ENCODE measurements at places on chromosomes 7 and 10.

GRCh38 chr7:45897042-45897690, 8.9 kb downstream of the IGFBP1 start:
- DNase-seq = peak; percentile 88

DNA sequence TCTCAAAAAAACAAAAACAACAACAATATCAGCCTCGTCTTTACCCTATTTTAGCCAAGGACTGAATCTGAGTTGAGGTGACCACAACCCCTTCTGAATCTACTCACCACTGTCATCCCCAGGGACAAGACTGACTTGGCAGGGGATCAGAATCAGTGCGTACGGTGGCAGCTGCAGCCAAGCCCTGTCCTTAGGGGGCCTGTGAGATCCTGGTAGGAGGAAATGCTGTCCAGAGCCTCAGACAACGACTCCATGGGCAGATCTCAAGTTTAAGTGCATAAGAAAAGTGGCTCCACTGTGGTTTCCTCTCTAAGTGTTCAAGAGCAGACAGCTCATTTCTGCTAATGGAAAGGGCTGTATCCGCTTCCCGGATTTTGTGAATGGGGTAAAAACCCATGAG, 22.4 kb upstream of the CYTH3 start:
- no peak for DNase-seq

DNA sequence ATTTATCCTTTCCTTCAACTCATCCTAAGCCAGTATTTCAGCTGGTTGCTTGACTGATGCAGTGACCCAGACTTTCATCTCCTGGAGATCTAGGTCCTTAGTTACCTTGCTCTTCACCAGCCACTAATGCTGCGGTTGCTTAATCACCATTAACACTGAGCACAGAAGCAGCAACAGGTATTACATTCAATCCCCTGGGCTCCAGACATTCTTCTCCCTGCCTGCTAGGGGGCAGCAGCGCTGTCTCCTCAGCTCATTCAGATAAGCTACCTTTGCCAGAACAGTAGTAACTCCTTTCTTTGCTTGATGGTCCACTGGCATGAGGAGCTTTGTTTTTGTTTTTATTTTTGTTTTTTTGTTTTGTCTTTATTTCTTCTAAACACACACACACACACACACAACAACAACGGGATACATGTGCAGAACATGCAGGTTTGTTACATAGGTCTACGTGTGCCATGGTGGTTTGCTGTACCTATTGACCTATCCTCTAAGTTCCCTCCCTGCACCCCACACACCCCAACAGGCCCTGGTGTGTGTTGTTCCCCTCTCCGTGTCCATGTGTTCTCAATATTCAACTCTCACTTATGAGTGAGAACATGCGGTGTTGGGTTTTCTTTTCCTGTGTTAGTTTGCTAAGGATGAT, 1043.2 kb upstream of the C7orf33 start:
- DNase-seq = peak; percentile 28

GRCh38 chr7:55148571-55148970, 129.8 kb downstream of the EGFR start:
- DNase-seq = no peak

GRCh38 chr7:22635349-22635748, 91.7 kb upstream of the IL6 start:
- DNase-seq = no peak

DNA sequence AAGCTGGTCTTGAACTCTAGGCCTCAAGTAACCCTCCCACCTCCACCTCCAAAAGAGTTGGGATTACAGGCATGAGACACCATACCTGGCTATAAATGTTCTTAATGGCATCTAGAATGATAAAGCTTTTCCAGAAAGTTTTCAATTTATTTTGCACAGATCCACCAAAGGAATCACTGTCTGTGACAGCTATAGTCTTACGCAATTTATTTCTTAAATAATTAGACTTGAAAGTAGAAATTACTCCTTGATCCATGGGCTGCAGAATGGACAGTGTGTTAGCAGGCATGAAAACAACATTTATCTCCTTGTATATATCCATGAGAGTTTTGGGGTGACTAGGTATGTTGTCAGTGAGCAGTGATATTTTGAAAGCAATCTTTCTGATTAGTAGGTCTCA, 33.8 kb downstream of the GALNT11 start:
- no peak for DNase-seq

- DNase-seq = no peak
Measured at GRCh38 chr7:98058186-98058585, 48.5 kb upstream of the LMTK2 start.

GRCh38 chr10:88890681-88891381, 10.8 kb downstream of the STAMBPL1 start:
- peak; percentile 28 for DNase-seq

DNA sequence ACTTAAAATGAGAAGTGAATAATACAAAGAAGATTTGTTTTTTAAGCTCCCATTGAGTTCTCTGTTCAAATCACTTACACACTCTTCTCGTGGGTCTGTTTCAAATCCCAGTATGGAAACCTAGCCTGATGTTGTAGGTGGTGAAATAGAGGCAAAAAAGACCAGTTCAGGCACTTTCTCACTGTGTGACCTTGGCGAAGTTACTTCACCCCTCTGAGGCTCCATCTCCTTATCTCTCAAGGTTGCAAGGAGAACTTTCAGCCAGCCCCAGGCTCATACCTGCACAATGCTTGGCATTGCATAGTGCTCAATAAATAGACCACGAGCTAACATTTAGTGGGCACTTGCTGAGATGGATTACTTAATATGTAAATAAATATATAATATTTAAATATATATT, 90.1 kb downstream of the PRLHR start:
- no peak for DNase-seq

GRCh38 chr10:7407368-7408290, 3.2 kb downstream of the SFMBT2 start:
- DNase-seq = no peak

- DNase-seq = no peak
Measured at GRCh38 chr7:111784296-111784695, 222.0 kb upstream of the IMMP2L start.

GRCh38 chr7:157301610-157302120, 35.1 kb upstream of the DNAJB6 start:
- no peak for DNase-seq

GRCh38 chr7:48398191-48398590, 226.9 kb downstream of the ABCA13 start:
- DNase-seq = no peak

- DNase-seq = no peak
Measured at GRCh38 chr10:24674892-24675632, 48.6 kb downstream of the ARHGAP21 start.

DNA sequence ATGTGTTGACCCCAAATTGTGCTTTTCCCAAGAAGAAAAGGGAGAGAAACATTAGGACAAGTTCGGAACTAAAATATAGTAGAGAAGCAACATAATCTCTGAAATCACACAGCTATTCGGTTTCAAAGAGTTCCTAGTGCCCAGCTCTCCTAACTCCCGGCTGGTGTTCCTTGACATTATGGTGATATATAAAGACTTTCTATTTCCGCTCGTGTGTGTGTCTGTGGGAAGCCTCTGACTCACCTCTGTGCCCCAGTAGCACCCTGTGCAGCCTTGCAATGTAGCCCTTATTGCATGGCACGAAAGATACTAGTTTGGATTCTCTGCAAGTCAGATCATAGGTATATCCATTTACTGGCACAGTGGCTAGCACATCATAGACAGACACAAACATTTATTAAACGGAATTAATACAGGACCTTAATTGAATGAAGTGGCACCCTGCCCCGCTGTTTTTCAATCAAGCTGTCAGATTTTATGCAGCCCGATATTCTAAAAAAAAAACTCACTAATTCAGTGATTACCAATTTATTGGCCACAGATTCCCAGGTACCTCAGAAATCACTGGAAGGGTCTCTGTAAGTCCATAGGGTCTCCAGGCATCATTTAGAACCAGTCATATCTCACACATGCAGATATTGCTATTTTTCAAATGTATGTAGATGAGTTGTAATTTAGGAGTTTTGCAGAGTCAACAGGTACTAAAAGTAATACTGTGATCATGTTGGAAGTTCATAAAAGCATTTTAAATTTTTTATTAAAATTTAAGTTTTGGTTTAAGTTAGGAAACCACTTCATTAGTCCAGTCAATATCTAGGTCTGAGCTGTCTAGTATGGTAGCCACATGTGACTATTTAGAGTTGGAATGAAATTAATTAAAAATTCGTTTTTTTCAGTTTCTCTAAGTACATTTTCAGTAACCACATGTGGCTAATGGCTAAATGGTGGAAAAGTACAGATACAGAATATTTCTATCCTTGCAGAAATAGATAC, 43.3 kb downstream of the SFTPD start:
- DNase-seq = peak; percentile 60

DNA sequence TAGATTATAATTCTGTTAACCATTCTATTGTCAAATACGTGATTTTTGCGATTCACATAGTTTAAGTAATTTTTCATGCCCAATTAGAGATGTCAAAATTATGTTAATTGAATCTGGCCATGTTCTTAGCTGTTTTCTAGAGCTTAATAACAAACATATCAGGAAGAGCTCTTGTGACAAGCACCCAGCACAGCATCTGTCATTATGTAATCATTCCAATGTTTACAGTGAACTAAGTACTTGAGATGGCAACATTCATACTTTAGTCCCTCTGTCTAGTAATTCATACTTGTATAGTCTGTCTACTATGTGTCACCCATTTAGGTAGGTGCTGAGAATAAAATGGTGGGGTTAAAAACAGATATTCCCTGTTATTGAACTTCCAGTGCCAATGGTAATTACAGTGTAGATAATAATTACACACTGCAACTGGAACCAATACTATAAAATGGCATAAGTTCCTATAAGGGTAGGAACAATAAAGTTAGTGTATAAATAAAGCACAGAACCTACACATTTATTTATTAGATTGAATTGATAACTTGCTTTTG, 55.2 kb downstream of the ZEB1 start:
- DNase-seq = no peak

GRCh38 chr10:91512458-91512857, 102.3 kb downstream of the HECTD2 start:
- DNase-seq = no peak

GRCh38 chr7:2019461-2019710, 213.4 kb downstream of the MAD1L1 start:
- DNase-seq = no peak

DNA sequence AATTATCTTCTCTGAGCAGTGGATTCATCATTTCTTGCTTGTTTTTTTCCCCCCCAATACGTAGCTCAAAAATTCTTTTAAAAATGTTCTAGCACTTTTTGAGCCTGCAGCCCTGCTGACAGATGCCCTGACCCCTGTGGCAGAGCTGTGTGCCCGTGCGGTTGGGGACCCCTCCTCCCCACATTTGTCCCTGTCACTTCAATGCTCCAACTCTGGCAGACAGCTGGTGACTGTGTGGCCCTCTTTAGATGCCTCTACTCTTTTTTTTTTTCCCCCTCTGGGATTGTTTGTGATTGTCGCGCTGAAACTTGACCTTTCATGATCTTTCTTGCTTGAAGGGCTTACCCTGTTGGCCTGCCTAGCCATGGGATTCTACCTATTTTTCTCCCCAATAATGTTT, 214.1 kb downstream of the TMEM178B start:
- no peak for DNase-seq
